ENCODE measurements at places on chromosomes 16 and 17.

DNA sequence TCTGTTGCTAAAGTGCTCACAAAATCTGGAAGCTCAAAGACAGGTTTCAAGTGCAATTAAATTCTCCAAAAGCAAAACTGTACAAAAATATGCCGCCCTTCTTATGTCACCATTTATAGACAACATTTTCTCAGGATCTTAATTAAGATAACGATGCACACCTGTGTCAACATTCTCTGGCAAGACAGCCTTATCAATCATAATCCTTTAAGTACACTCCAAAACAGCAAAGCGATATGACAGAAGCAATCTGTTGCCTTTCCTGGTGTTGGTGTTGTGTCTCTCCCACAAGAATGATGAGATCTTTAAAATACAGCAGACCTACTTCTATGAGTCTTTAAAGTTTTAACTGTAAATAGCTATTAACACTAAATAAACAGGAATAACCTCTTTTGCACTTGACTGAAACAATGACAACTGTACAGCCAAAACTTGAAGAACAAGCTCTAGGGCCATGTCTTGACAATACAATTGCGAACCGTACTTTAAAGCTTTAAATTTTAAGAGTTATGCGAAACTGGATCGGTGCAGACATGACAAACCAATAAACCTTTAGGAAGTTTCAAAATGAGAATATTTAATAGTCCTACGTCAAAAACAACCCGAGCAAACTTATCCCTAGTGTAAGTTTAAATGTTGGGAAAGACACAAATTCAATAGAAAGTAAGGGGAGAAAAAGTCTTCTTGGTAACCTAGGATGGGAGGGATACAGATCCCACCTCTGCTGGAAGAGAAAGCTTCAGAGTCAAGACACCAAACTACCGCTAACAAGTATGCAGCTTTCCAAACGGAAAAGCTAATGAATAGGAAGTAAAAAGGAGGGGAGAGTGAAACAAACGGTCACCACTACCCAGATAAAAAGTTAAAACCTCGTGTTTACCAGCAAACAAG, 3.3 kb upstream of the IRX5 start:
- DNase-seq = peak; percentile 25

GRCh38 chr16:51849715-51850114, 697.2 kb downstream of the TOX3 start:
- DNase-seq = no peak

DNA sequence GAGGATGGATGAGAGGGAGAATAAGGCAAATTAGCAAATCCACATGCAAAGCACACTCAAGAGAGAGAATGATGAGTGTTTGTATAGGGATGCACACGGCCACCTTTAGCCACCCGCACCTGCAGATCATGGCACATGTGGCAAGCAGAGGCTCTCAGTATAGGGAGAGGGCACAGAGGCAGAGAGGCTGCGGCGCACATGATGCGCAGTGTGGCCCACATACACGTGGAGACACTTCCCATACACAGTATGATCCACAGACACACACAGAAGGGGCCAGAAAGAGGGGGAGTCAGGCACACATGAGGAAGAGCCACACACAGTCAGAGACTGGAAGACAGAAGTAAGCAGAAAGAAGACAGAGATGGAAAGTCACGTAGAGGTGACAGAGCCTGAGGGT, 6.5 kb upstream of the CHD3 start:
- no peak for DNase-seq

- DNase-seq = no peak
Measured at GRCh38 chr16:84874553-84874952, 54.8 kb downstream of the CRISPLD2 start.

DNA sequence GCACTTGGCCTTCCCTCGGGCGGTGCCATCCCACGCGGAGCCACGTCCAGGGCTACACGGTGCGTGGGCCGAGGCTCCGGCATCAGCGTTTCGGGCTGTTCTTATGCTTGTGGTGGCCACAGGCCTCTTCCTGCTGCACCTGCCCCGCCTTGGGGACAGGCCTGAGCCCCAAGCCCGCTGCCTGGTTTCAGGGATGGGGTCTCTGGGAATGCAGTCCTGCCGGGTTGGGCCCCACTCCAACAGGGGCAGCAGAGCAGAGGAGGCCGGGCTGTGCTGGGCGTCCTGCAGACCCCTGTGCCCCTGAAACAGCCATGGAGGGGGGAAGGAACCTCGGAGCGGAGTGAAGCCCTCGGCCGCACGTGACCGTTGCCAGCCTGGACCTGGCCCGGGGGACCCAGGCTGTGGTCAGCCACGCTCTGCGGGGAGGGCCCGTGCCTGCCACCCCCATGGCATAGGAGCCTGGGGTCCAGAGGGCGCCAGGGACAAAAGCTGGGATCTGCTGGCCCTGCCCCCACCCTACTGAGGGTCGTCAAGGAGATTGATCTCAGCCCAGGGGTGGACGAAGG, 453 bp upstream of the WFIKKN1 start:
- no peak for DNase-seq

DNA sequence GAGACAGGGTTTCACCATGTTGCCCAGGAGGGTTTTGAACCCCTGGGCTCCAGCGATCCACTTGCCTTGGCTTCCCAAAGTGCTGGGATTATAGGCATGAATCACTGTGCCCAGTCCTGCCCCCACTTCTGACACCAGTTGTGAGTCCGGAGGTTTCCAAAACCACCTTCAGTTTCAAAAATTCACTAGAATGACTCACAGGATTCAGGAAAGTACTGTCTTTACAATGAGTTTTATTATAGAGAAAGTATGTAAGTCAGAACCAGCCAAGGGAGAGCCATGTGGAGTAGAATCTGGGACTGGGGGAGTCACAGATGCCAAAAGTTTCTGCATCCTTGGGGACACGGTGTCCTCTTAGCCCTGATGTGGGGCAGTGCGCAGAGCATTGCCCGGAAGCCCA, 55.1 kb downstream of the PLD6 start:
- no peak for DNase-seq

Data from NCI-H748 treated with DMSO at 0.1 percent for 48 hours (cell line).